ENCODE measurements at places on chromosomes 7 and 10.

DNA sequence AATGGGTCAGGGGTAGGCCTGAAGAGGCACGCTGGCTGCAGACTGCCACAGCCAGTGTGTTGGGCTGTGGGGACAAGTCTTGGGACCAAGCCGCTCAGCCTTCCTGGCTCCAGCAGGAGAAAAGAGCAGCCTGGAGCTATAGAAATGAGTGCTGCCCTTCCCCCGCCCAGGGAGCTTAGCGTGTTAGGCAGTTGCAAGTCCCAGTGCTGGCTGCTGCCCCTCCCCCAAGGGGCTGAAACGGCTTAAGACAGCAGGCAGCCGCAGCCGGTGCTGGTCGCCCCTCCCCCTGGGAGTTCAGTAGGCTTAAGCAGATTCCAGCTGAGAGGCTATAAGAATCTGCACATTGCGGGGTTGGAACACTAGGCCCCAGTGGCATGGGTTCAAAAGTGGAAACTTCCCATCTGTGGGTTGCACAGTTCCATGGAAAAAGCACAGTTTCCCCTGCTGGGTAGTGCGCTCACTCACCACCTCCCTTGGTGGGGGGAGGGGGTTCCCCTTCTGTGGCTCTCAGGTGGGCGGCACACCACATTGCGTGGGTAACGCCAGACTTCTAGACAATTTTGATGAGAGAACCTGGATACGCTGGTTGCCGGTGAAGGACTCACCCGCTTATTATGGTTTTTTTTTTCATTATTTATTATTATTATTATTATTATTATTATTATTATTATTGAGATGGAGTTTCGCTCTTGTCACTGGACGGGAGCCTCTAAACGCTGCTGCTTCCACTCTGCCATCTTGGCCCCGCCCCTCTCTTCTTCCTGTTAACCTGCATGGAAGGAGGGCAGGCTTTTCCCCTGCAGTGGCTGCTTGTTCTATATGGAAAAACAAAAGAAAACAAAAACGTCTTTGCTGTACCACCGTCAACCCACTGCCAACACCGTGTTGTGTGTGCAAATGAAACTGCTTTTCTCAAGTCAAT lies 151.1 kb downstream of the CXCL12 start:
- DNase-seq, result no peak

GRCh38 chr10:97336006-97336405 lies 1.5 kb upstream of the FRAT2 start:
- DNase-seq, result no peak

- DNase-seq, result no peak
These were observed 46.3 kb upstream of the DMBT1 start for GRCh38 chr10:122514045-122514840.

- peak; percentile 49 for DNase-seq
These were observed 12.8 kb upstream of the SMKR1 start for GRCh38 chr7:129489491-129489890.

DNA sequence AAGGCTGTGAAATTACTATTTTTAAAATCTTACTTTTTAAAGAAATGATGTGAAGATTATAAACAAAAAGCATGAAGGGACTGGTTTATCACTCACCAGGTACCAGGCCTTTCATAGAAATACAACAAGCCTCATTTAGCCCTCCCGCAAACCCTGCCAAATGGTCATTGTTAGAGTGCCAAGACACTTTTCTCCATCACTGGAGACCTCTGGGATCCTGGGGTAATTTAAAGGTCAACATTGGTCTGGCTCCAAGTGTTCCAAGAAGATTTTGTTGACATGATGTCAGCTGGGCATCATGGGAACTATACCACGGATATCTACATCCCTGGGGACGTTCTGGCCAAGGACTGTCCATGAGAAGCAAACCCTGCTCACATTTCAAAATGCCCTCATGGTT lies 138.0 kb upstream of the FRMD4A start:
- DNase-seq, result no peak

DNA sequence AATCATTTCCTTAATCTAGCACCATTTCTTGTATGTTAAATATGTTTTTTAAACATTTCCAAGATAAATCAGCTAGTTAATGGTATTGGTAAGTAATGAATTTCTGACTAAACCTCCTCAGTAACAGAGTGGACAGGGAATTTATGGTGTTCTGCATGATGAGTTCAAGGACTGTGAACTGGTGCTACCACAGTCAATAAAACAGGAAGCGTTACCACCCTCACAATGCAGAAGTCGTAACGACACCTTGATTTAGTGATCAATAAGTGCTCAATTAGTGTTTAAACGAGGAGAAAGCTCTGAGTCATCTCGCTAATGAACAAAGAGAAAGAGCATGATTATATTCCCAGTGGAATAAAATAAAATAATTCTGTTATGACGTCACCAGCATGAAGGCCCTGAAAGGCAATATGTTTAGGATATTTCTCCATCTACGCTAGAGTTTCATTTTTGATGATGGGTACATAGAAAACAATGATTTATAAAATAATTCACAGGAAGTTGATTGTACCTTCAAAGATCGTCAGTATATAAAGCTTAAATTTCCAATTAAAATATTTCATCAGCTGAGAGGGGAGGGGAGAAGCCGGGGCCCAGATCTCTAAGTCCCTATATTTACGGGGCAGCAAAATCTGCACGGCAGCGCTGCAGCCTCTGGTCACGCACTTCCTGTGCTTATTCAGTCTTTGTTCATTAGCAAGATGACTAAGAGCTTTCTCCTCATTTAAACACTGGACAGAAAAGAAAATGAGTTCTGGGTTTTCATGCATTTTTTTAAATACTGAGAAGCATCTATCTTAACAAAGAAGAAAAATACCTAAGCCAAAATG lies 400.5 kb downstream of the PTPRN2 start:
- no peak for DNase-seq

DNA sequence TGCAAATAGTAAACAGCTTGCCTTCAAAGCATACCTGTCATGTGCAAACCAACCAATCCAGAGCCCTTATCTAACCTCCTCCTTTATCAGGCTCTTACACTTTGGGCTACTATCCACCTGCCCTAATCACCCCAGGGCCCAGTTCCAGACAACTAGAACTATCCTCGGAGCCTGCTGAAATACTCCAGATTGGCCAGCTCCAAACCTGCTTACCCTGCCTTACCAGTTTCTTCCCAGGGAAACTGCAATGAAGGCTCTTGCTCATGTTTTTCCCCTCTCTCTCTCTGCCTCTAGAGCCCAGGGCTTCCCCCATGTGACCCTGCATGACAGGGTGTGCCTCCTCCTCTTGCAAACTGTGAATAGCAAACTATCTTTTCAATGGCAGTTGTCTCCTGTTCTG lies 81.4 kb upstream of the CAPZA2 start:
- no peak for DNase-seq

DNA sequence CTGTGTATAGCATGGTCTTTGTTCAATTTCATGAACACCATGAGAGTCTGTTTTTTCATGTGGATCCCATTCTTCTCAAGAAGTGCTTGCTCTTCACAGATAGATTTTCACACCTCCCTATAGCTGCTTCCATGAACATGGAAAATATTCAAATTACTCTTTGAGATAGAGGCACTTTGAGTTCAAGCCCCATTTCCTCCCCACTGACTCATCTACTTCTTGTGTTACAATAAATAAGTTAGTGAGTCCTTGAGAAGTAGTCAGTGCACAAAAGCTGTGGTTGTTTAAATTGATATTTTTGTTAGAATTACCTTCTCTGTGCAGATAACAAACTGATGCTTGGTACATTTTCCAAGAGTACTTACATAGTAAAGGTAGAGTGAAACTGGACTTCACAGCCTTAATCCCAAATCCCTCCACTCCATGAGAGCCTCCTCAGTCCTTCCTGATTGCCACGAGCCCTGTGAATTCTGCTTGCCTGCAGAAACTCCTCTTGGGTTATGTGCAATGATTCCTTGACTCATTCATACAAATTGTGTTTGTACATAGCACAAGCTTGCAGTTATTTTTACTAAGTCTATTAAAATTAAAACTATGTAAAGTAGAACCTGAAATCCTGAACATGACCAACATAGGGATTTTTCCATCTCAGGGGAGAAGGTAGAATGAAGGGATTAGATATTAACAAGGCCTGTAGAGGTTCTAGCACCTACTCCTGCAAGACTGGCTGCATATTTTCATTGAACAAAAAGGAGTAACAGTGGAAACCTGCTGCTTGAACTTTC lies 496.2 kb downstream of the TNS3 start:
- DNase-seq, result no peak

DNA sequence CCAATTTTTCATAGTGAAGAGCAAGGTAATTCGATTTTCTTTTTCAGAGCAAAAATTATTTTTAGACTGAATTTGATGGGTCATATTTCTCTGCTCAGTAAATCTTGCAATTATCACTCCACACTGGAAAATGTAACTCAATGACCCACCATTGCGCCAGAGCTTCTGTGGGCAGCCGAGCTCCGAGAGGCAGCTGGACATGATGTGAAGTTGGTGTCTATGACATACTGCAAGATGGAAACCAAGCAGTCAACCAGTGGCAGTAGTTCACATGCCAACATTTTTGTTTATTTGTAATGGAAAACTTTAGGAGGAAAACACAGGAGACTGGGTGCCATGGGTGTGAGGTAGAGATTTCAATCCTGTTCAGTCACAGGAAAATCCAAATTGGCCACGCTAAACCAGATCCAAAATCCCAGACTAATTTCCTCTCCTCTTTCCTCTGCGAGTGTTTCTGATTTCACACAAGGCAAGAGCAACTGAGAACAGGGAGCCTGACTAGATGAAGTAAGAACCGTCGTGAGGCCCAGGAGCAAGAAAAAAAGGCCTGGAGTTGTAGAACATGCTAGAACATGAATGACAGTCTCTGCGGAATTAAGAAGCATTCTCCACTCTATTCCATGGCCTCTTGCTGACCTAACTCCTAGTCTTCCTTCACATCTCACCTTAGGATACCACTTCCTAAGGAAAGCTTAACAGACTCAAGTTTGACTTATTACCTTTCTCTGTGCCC lies 39.3 kb downstream of the CALD1 start:
- DNase-seq, result no peak

DNA sequence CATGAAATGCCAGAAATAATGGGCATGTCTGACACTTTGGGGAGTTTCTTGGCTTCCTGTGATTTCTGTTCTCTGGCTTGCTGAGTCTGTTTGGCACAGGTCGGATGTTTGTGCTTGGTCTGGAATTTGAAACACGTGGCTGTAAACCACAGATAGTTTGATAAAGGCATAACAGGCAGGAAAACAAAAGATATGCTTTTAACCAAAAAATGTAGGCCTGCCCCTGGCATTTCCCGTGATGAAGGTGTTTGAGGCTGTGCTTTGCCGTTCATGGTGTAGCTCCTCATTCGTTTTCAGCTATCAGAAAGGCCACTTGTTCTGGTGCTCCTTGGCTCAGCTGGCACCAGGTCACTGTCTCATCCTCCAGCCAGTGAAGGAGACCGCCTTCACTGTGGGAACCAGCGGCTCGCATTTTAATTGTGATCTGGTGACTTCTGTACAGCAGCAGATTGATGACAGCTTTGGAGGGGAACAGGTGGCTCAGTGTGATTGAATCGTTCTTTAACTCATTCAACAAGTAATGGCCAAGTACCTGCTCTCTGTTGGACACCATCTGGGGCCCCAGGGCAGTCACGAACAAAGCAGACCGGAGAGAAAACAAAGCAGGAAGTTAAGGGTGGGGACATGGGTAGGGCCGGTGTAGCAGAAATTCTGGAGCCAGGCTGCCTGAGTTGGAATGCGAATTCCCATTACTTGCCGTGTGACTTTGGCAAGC lies 111.5 kb downstream of the CCNY start:
- DNase-seq, result no peak

GRCh38 chr10:128150045-128150493 lies 23.8 kb upstream of the MKI67 start:
- DNase-seq, result no peak

DNA sequence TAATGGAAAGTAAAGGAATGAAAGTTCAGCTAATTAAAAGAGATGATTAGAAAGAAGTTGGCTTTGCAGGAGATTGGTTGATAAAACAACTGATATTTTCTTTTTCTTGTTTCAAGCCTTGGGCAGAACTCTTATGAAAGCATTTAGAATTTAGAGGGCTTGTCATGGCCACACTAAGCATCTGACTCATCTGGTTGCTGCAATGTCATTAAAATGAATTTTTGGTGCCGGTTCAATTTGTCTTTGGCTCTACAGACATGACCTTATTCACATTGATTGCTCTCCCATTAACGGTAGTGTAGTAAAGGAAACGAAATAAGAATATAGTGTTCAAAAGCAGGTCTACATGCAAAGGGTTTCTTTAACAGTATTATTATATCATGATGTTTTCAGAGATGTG lies 1012.4 kb upstream of the C7orf33 start:
- no peak for DNase-seq

DNA sequence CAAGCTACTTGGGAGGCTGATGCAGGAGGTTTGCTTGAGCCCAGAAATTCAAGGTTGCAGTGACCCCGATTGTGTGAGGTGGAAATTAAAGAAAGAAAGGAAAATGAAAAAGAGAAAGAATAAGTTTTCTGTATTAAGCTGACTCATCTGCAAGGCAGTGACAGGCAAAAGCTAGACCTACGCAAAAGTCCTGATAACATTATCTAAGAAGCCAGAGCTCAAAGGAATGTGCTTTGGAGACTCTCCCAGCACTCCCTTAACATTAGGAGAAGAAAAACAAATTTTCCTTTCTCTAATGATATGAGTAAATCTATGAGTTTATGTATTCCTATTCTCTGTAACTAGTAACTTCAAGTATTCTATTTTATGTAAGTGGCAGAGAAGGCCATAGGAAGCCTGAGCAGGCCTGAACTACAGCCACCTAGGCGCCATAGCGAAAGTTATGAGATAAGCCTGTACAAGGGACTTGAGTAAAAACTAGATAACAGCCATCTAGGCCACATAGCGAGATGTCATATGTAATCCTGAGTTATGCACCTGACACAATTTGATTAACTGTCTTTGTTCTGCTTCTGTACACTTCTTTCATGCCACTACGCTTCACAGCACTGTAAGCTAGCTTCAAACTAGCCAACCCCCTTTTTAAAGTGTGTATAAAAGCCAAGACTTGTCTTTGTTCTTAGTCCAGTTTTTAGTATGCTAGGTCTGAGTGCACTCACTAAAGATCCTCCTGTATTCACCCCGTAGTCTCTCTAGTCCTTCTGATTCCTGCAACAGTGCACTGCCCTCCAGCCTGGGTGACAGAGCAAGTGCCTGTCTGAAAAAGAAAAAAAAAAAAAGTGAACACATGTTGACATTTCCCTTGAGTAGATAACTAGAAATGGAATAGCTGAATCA lies 9.4 kb upstream of the ZWINT start:
- no peak for DNase-seq

DNA sequence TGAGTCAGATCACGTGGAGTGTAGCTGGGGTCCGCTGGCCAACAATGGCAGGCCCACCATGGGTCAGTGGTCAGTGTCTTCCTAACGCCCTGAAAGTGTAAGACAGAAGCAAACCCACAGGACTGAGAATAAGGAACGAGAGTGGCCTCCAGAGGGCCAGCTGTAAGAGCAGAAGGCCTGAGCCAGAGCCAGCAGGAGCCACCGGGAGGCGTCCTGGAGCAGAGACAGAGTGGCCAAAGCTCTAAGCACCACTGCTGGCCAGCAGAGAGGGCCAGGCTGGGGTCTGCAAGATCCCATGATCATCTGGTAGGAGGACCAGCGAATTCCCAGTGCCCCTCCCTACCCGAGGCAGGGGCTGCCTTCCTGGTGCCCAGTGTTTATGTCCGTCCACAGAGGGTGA lies 9.2 kb downstream of the CCDC201 start:
- no peak for DNase-seq

GRCh38 chr10:80410578-80411145 lies 2.3 kb downstream of the PRXL2A start:
- no peak for DNase-seq

All from AG04449 (cell line).